GM23338 (cell line): ENCODE measurements at places on chromosomes 11 and 22. TPM values are rescaled to one million over a fixed set of nuclear protein-coding genes. Genes with fewer than 3 reads are reported as not detected.

DNA sequence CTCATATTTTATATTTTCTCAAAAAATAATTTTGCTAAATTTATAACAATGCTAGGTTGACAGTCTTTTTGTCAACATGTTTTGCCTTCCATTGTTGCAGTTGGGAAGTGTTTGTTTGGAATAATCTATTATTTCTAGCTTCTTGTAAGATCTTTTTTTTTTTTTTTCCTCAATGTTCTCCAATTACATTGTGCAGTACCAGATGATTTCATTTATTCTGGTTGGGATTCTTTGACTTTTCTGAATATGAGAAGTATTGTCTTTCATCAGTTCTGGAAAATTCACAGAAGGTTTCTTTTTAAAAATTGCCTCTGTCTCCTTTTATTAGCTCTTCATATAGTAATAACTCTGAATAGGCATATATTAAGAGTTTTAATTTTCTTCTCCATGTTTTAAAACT, 245.4 kb downstream of the DYNC2H1 start:
- no peak for DNase-seq

DNA sequence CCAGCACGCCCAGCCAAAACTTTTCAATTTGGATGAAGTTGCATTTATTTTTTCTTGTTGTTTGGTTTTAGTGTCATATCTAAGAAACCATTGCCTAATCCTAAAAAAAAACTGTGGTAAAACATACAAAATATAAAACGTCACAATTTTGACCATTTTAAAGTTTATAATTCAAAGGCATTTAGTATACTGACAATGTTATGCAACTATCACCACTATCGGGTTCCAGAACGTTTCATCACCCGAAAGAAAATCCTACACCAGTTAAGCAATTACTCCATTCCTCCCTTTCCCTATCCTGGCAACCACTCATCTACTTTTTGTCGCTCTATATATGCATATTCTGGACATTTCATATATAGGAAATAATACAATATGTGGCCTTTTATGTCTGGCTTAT, 30.5 kb upstream of the PHOX2A start:
- no peak for DNase-seq

- DNase-seq, result peak; percentile 83
Observed at GRCh38 chr11:113305440-113306336, 8.7 kb upstream of the TTC12 start.

- DNase-seq, result no peak
Observed at GRCh38 chr11:73145986-73146575, 4.0 kb upstream of the FCHSD2 start.

MB gene
- total RNA-seq, result not detected in 2 replicates

SELENOM gene
- 44.9 and 67.6 TPM in 2 replicates for total RNA-seq

DNA sequence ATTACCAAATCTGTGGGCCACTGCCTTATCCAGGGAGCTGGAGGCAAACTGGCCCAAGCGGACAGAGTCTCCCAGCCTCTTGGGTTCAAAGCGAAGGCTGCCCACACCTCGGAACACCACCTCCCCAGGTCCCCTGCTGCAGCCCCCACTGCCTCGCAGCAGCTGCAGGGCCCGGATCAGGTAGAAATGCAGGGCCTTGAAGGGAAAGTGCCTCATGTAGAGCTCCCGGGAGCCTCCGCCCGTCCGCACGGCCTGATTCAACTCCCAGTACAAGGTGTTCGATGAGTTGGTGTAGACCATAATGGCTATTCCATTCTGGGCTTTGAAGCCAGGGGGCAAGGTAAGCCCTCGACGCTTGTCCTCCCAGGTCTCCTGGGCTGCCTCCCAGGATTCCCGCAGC, 2.0 kb downstream of the ART5 start:
- no peak for DNase-seq

DNA sequence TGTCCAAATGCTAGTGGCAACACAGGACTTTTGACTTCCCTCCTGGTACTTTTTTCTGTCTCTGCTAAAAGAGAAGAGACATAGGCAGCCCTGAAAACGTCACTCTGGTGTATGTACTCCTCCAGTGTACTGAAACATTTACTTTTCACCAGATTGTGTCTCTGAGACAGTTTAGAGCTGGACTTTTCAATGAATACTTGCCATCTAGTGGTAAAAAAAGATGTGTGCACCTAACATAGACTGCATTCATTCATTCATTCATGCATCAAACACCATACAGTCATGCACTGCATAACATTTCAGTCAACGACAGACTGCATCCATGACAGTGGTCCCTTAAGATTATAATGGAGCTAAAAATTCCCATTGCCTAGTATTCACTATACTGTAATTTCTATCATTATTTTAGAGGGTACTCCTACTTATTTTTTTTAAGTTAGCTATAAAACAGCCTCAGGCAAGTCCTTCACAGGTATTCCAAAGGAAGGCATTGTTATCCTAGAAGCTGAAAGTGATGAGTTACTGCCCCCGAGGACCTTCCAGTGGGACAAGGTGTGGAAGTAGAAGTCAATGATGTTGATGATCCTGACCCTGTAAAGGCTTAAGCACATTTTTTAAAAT, 186.2 kb downstream of the SPON1 start:
- peak; percentile 30 for DNase-seq

GRCh38 chr11:80457823-80458222, 1017.0 kb upstream of the TENM4 start:
- no peak for DNase-seq

DNA sequence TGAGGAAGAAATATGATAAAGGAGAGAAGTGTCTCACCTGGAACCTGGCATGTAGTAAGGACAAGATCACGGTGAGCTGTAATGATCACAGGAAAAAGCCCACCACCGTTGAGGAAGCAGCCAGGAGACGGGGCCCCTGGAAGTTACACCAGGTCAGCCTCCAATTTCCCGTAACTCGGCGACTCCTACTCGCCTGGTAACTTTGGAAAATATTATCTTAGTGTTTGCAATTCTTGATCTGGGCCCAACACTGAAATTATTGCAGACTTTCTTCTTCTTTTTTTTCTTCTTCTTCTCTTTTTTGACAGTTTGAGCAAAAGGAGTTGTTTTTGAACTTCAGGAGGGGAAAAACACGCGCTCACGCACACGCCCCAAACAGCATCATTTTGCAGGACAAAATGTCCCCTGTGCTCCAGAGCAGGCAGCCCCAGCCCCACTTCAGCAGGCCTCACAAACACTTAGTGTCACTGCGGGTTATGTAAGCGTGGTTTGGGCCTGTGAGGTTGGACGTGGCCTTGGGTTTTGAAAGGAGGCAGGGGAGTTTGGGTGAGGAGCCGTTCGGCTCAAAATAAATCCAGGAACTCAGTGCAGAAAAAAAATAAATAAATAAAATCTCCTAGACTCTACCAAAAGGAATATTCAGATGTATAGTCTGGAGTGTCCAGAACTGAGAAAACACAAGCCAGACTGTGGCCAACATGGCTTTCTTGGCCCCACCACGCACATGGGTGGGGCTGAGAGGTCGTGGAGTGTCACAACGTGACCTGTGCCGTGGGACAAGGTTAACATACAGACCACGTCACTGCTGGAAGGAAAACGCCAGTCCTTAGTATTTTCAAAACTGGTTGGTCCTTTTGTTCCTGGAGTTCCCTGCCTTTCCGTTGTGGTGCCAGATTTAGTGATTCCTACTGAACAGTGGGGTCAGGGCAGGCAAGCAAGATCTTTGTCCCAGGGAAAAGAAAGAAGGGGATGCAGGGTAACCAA, 26.3 kb upstream of the MN1 start:
- no peak for DNase-seq

- DNase-seq, result no peak
Observed at GRCh38 chr11:26974996-26975395, 18.9 kb upstream of the FIBIN start.

GRCh38 chr22:45934659-45935341, 42.2 kb downstream of the WNT7B start:
- DNase-seq, result no peak

DNA sequence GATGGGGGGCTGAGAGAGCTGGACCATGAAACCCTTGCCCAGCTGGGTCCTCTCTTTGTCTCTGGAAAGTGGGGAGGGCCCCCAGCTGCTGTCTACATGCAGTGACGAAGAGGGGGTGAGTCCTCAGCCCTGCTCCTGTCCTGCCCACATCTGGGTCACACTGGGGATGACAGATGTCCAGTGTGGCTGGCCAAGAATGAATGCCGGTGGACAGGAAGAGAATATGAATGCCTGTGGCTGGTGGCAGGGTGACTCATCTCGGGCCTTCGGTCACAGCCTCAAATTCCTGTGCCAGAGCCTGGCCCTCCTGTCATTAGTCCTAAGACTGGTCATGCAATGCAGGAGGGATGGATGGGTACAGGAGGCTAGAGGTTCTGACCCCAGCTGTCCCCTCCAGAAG, 2.2 kb upstream of the PNPLA3 start:
- DNase-seq, result no peak

TREH gene
- not detected in 2 replicates for total RNA-seq

DNA sequence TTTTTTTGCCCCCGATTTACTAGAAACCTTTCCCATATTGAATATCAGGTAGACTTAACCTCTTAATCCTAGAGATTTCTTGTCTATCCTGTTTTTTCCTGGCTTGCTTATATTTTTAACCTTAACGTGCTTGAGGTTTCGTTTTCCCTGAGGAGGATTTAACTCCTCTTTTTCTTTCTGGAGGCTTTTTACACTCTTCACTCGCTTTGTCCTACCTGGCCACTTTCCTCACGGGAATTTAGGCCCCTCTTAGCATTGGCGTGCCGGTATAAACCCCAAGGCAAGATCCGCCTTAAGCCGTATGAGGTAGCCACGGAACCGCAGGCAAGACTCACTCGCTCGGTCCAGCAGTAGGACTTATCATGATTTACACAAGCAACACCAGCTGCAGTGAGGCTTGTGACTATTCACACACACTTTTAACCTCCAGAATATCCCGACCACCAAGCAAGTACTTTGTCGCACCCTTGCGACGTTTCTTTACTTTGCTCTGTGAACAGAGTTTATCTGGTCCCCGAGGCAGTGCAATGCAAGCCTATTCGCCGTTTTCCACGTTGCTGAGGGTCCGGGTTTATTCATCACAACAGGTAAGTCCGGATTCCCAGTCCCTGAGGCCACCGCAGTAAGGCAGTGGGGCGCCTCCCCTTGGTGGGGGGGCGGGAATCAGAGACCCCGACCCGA, 20.6 kb upstream of the ALDH3B2 start:
- DNase-seq, result no peak

PRR14L gene
- 43.4 and 54.0 TPM in 2 replicates for total RNA-seq

- DNase-seq, result no peak
Observed at GRCh38 chr22:21823740-21824444, 43.6 kb downstream of the MAPK1 start.

CLP1 gene
- total RNA-seq, result 25.2 and 25.4 TPM in 2 replicates

SLC43A3 gene
- total RNA-seq, result 23.7 and 24.8 TPM in 2 replicates

DDX25 gene
- total RNA-seq, result 20.7 and 23.6 TPM in 2 replicates

OR56A1 gene
- 0.35 and 0.97 TPM in 2 replicates for total RNA-seq
